Neural crest cell (in vitro differentiated cells): ENCODE measurements at places on chromosomes 11 and 22. TPM values are rescaled to one million over a fixed set of nuclear protein-coding genes. Genes with fewer than 3 reads are reported as not detected.

DNA sequence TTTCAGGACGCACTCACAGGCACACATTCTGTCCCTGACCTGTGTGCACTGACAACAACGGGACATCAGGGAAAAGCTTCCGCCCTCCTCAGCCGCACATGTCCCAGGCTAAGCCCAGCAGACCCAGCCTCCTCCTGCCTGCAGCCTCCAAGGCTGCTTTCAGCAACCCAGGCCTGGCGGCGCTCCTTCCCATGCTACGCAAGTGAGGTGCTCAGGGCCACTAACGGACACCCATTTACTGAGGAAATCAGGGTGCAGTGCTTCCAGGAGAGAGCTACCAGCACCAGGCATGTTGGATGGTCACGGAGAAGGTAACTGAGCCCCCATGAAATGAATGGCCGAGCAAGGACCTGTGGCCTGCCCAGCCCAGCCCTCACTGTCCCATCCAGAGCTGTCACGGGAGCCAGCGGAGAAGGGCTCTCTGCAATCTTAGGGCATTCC lies 6.9 kb downstream of the MOB2 start:
- no peak for DNase-seq

- DNase-seq = no peak
Observed at GRCh38 chr11:92391364-92391763, 166.7 kb downstream of the FAT3 start.

- no peak for DNase-seq
Observed at GRCh38 chr11:96052921-96053651, 129.2 kb upstream of the MTMR2 start.

DNA sequence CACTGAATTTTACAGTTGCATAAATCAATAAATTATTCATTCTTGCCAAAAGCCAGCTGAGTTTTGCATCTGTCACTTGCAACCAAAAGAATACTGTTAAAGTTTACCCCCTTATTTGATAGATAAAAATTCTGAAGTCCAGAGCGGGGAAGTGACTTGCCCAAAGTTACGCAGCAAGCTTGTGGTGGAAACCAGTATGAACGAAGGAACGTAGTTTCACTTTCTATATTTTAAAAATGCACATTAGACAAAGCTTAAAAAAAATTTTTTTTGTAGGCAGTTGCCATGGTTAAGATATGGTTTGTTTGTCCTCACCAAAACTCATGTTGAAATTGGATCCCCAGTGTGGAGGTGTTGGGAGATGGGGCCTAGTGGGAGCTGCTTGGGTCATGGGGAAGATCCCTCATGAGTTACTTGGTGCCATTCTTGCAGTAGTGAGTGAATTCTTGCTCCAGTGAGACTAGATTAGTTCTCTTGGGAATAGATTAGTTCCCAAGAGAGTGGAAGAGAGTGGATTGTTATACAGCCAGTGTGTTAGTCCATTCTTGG lies 46.3 kb upstream of the SEZ6L start:
- DNase-seq = no peak

DNA sequence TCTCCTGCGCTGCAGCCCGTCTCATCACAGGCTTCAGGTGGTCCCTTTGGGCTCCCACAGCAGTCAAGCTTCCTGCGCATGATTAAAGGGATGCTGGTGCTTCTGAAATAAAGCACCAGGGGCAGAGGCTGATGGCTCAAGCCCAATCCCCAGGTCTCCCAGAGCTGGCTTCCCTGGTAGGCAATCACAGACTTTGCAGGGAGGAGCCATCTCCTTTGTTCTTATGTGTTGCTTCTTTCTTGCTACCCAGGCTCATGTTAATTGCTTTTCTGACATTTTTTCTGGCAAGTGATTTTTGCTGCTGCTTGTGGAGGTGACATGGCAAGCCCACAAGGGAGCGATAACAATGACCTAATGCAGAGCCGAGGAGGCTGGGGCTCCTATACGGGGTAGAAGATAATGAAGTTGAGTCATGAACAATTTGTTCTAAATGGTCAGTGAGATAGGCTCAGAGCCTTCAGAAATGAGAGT lies 25.2 kb upstream of the PLET1 start:
- no peak for DNase-seq

Gene OR9I1
- total RNA-seq = not detected in 2 replicates

Gene OR2AG1
- not detected in 2 replicates for total RNA-seq
